ENCODE measurements at places on chromosomes 3 and 15.

DNA sequence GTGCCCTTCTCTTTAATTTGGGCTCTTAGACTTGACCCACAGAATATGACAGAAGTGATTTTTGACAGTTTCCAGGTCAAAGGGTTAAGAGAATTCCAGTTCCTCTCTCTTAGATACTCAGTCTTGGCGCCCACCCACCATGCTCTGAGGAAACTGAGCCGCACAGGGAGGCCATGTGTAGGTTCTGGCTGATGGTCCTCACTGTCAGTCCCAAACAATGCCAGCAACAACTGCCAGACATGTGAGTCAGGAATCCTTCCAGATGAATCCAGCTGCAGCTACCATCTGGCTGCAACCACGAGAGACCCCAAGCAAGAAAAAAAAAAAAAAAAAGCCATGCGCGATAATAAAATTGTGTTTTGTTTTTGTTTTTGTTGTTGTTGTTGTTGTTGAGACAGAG lies 326.6 kb downstream of the MAGI1 start:
- no peak for DNase-seq

DNA sequence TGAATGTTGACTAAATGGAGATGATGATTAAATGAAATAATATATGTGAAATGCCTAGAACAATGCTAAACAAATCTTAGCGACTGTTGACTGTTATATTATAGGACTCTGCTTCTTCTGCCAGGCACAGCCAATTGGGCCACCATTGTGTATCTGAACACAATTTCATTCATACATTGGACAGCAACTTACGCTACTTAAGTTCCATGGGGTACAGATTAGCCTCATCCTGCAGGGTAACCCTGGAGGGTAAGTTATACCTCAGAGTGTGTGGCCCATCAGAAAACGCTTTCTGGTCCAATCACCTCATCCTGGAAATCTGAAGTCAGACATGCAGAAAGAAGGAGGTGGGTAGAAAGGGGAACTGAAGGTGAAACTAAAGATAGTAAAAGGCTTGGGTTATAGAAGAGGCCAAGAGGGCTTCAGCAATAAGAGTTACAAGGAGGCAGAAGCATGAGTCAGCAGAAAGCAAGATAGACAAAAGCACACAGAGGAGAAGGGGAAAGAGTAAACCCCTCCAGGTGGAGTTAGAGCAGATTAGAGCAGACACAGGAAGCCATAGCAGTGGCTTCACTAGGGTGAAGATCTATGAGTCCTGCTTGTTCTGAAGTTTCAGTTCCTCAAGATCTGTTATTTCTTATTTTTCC lies 119.3 kb upstream of the SLC24A5 start:
- DNase-seq = no peak

DNA sequence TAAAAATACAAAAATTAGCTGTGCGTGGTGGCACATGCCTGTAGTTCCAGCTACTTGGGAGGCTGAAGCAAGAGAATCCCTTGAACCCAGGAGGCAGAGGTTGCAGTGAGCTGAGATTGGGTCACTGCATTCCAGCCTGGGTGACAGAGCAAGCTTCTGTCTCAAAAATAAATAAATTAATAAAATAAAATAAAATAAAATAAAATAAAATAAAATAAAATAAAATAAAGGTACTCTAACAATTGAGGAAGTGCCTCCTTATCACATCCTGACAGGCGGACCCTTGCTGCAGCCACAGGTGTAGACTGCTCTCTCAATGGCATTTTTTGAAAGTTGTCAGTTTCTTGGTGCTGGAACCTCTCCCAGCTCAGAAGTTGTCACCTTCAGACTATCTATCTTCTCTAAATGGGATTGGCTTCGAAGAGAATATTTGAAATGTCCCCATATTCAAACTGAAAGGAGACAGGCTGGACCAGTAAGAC lies 304.1 kb downstream of the RORA start:
- no peak for DNase-seq

DNA sequence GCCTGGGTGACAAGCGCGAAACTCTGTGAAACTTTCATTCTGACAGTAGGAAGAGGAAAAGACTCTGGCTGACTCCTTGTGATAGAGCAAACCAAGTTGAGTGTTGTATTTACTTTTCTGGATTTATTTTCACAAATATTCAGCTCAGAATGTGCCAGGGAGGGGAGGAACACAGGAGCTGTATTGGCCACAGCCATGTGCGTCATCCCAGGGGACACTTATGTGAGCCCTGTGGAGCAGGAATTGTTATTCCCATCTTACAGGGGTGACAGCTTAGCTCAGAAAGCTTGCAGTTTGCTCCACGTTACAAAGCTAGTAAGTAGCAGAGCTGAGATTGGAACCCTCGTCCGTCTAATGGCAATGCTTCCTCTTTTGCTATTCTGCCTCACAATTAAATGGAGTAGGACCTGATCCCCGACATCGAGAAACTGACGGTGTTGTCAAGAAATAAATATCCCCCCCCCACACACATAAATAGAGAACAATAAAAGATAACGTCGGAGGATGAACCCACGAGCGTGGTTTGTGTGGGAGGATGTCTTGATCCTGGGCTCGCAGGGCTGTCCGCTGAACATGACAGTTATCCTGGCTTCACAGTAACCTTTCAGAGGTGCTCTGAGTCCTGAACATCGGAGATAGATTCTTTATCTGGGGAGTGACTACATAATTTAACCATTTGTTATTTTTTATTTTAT lies 151.6 kb upstream of the CTDSPL start:
- DNase-seq = no peak

DNA sequence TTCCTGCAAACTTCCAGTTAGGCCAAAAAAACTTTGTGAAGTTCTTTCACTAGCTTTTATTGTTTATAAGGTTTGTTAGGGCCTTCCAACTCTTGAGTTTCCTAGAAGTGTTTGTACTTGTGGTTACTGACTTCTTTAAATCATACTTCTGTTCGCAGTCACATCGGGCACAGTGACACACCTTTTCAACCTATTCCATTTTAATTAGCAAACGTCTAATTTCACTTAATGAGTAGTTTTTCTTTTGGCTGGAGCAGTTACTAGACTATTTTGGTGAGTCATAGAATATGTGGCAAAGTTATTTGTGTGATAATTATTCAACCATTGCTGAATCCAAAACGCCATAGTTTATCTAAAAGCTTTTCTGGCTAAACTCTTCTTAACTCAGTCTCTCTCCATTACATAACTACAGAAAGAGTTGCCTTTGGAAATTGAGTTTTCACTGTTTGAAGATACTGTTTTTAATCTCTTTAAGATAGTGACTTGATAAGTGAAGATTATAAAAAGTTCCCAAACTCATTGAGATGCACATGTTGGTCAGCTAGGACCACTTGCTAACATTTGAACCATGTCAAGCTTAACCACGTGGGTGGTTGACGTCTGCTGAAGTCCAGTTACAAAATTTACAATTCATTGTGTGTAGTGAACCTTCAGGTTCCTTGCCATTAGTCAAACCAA lies 21.5 kb downstream of the CNOT10 start:
- DNase-seq = no peak

GRCh38 chr3:139527265-139527664 lies 12.3 kb downstream of the RBP1 start:
- no peak for DNase-seq

GRCh38 chr15:73530649-73531048 lies 87.7 kb downstream of the REC114 start:
- no peak for DNase-seq

- DNase-seq = no peak
Observed at GRCh38 chr3:72186400-72186855, 401.5 kb upstream of the PROK2 start.

DNA sequence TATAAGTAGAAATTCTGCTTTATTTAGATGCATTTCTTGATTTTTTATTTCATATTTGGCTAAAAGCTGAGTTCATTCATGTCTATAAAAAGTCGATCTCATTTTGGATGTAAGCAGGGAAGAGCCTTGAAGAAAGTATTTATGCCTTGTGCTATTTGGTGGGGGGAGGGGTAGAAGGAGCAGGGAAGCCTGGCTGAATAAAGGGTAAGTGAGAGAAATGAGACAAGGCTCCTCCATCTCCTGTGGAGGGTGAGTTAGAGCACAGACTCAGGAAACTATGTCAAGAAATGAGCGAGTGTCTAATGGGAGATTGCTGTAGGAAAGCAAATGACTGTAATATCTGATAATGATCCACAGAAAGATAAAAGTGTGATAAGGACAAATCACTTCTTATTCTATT lies 121.8 kb upstream of the ATP11B start:
- no peak for DNase-seq

GRCh38 chr3:50430191-50430590 lies 70.9 kb upstream of the TMEM115 start:
- no peak for DNase-seq

DNA sequence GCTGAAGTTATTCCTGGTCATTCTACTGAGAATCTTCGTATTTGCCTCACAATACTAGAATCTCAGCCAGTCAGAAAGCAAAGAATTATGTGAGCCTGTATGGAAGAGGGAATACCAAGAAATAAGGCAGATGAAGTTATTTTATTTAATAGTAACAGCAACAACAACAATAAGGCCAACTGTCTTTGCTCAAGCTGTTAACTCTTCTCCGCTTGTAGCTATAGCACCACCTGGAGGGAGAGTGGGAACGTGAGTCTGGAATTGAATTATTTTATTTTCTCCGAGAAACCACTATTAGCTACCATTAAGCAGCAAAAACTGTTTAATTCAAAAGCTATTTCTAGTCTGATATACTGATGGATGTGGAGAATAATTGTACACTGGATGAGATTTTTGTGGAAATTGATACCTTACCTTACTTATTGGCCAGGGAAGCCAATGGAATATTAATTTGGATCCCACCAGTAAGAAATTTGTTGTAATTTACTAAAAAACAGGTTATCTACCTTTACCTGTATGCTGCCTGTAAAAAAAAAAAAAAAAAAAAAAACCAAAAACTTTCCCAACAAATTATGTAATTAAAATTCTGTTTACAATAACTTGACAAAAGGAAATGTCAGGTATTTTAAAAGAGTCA lies 50.1 kb downstream of the CALML4 start:
- DNase-seq = no peak

- no peak for DNase-seq
Observed at GRCh38 chr15:31300981-31301672, 25.5 kb upstream of the KLF13 start.

DNA sequence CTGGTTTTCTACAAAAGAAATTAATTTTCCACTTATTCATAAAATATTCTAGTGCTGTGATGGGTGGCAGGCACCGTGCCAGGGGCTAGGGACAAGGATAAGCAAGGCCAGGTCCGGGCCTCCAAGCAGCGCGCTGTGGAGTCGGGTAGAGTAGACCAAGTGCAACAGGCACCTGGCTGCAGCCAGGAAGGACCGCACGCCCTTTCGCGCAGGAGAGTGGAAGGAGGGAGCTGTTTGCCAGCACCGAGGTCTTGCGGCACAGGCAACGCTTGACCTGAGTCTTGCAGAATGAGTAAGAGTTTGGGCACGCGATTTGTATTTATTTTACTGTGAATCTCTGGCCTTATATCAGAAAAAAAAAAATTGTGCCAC lies at the start of gene CASR:
CASR (plus strand) TSS at position 148 of the 372 bp plus-strand sequence. CDS start 70,522 bp downstream, outside the sequence.
- DNase-seq = no peak
